ENCODE measurements at places on chromosomes 7 and 10.

DNA sequence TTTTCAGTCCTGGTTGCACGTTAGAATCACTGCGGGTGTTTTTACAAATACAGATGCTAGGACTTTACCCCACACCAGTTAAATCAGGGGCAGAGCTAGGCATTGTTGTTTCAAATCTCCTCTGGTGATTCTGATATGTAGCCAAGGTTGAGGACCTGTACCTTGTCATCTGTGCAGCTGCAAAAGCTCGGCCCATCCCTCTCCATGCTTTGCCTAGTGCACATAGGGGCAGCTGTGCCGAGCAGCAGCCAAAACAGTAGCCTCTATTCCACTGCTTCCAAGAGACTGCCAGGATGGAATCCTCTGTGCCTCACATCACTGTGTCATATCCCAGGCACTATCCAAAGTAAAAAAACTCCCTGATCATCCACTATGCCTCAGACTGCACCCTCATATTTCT lies 181.3 kb downstream of the CDK14 start:
- DNase-seq, result no peak

DNA sequence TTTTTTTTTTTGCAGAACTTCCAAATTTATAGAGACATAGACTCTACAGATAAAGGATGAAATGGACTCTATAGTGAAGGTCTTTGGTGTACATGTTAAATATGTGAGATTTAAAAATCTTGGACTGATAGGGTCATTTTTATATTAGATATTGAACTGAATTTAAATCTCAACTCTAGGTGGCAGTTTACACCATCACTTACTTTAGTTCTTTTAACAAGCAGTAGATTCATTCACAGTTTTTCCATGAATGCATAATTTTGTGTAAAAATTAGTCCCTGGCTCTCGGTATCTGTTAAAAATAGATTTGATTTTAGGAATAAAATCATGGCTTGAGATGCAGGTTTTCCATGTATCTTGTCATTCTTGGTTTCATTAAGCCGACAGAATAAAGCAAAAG lies 31.1 kb upstream of the SNX13 start:
- DNase-seq, result no peak

- DNase-seq, result no peak
Measured at GRCh38 chr10:119235356-119235755, 28.0 kb downstream of the GRK5 start.

DNA sequence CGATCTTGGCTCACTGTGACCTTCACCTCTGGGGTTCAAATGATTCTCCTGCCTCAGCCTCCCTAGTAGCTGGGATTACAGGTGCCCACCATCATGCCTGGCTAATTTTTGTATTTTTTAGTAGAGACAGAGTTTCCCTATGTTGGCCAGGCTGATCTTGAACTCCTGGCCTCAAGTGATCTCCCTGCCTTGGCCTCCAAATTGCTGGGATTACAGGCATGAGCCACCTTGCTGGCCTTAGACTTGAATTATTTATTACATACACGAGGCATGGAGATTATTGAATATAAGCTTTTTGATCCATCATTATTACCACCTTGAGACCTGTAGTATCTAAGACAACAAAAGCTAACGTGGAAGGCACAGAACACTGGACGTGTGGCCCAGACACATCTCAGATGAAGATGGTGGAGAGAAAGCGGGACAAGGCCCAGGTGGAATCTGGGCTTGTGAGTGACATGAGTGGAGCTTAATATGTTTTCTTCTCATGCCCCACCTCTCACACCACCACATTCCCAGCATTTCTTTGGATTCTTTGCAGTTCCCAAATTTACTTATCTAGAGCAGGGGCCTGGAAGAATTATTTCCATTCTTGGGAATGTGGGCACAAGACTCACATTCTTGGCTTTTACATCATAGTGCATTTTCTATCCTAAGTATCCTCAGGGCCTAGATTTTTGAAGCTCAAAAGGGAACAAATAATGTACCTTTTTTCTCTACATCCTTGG lies 76.6 kb downstream of the SUGCT start:
- no peak for DNase-seq

DNA sequence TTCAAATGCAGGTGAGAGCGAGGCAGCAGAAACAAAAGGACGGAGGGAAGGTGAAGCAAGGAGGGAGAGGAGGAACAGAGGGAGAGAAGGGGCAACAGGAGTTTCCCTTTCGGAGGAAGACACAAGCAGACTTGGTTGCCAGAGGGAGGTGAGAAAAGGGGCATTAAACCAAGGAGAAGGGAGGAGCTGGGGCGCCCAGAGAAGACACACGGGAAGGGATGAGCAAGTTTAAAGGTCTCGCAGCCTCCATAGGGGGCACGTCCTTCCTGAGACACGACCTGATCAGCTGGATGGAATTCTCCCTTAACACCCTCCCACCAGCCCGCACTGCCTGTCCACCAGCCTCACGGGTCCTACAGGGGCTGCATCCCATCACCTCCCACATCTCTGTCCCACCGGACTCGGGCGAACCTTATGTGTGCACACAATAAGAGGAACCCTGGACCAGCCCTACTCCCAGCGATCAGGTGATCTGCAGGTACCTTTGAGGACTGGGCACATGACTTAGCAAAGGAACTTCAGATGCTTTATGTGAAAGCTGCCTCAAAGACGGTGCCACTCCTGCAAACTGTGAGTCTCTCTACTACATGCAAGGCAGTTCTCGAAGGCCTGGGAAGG lies 251.2 kb downstream of the TNS3 start:
- DNase-seq, result no peak

DNA sequence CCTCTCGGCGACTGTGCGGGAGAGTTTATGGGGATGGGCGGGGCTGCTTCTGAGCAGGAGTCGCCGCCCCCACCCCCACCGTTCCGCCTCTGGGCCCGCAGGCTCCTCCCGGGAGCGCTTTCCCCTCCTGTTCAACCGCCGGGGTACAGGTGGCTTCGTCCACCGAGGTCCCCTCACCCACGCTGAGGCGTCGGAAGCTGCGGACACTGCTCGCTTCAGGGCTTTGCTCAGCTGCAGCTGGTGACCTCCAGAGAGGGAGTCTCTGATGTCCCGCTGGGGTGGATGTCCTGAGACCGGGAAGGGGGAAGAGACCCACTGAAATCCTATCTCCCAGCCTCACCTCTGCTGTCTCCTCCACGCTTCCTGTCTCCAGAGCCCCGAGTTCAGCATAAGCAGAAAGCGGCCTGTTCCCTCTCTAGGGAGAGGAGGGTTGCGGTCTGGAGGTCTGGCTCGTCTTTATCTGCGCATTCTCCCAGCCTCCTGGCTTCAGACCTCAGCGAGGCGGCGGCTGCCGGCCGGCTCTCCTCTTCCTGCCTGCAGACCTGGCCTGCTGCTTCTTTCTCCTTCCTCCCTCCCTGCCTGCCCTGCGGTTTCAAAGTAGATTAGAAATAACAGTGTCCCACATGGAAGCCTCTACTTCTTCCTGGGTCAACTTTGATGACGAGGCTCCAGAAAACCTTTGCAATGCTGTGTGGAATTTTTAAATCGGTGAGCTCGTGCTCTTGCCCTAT lies 1.8 kb downstream of the CYP2E1 start:
- no peak for DNase-seq

DNA sequence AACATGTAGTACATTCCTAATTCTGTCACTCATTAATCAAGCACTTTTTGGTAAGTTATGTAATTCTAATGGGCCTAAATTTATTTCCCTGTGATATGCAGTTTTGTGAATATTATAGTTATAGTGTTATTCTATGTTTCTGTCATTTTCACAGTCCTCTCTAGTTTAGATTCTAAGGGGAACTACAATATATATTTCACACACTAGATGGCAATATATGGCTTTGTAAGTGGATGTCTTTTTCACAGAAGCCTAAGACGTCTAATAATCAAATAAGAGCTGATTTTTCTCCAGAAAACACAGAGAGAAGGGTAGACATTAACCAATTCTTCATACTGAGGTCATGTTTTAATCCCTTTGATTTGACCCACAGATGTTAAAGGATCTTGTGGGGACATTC lies 18.0 kb downstream of the RNLS start:
- peak; percentile 43 for DNase-seq

- no peak for DNase-seq
Measured at GRCh38 chr7:107077699-107078516, 33.4 kb downstream of the PRKAR2B start.

GRCh38 chr7:8491106-8491505 lies 57.7 kb downstream of the NXPH1 start:
- no peak for DNase-seq

GRCh38 chr7:155805826-155806095 lies 6.5 kb downstream of the SHH start:
- DNase-seq, result no peak

DNA sequence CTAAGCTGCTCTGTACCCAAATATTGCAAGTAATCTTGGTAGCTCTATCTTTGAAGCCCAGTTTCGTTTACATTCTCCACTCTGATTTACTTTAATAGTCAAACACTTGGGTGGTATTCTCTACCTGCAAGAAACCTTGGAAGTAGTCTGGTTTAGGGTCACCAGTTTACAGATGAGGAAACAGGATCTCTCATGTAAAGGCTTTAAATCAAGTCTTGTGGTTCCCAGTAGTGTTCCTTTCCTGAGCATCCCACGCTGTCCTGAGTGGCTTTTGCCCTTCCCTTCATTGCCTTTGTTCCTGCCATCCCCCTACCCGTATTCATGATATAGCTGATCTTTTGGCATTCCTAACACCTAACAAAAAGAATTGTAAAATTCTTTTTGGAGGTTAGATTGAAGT lies 20.3 kb downstream of the EXOC4 start:
- DNase-seq, result no peak

DNA sequence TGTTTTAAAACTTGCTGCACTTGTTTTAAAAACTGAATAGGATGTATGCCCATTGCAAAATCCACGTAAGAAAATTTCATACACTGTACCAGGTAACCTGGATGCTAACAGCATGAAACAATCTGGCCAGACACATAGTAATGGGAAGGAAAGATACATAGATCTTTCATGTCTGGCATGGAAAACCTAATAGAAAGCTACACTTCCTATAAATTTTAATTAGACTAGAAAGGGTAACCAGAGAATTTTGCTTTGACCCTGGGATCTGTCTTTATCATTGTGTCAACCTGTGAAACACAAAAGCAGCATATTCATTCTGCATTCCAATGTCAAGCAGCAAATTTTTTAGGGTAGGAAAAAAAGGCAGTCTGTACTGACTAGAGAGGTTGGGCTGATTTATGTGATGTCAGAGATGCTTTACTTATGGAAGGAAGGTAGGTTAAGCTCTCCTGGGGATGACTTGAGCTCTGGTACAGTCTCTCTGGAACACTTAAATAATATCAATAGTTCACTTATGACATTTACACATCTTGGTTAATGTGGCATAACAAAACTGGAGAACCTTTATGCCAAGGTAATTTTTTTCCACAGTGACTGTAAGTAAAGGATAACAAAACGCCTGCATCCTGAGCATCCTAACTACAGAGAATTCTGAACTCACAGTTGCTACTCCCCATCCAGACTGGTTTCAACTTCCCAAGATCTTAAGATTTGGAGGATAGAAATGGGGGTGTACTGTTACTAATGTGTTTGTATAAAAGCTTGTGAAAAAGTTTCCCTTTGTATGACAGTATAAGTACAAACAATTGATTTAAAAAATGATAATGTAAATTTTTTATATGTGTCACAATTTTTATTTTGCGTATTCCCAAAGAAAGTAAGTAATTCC lies 44.7 kb downstream of the DOCK4 start:
- DNase-seq, result no peak

DNA sequence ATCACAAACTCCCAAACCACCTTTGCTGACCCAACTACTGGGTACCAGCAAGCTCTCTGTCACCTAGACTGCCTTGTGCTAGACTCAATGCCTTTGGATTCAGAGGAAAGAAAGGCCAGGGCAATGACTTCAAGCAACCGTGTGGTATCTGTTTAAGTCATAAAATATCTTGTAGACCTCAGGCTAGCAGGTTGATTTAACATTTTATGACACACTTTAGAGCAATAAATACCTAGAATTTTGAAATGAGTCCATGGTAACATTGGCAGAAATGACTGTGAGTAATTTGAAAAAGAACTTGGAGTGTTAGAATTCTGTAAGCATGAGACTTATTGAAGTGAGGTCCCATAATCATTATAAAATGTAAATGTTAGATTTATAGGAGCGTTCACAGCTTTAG lies 87.2 kb downstream of the TWIST1 start:
- no peak for DNase-seq

Data from suppressor macrophage treated with lipopolysaccharide for 4 hours (primary cell).